ENCODE measurements at places on chromosomes 1 and 21.

GRCh38 chr1:32201011-32201855, 838 bp downstream of the CCDC28B start:
- peak; percentile 49 for DNase-seq

- peak; percentile 19 for DNase-seq
Observed at GRCh38 chr21:30194701-30195299, 21.1 kb downstream of the CLDN8 start.

- no peak for DNase-seq
Observed at GRCh38 chr1:111738436-111739193, 580 bp downstream of the INKA2 start.

DNA sequence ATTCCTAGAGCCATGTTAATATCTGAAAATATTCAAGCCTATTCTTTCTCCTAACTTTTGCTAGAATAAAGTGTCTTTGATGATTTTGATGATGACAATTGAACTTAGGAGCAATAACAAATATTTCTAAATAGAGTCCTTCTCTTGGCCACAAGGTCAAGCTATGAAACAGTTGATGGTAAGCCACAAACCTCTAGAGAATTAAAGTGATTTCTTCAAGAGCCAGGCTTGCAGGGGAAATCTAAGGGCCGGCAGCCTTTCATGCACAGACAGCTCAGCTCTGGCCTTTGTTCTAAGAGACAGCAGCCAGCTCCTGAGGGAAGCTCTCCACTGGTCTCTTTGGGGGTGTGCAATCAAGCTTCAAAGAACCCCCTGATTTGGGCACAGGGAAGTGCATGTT, 59.0 kb downstream of the SUSD4 start:
- peak; percentile 63 for DNase-seq

DNA sequence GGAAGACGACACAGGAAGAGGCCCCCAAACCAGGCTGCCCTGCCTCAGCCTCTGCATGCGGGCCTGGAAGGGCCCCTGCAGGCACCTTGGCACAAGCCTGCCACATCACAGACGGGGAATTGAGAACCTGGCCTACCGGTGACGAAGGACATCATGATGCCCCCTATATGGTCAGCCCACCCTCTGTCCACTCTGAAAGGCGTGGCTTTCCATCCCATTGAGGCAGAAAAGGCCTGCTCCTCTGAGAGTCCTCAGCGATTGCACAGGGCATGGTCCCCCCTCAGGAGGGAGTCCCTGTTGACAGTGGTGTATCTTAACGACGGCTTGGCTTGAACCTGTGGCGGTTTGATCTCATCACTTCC, 11.4 kb downstream of the KRTAP10-1 start:
- DNase-seq = no peak

- DNase-seq = no peak
Observed at GRCh38 chr1:234779160-234779538, 169.2 kb upstream of the IRF2BP2 start.

GRCh38 chr1:20353836-20354235, 63.2 kb downstream of the VWA5B1 start:
- no peak for DNase-seq

DNA sequence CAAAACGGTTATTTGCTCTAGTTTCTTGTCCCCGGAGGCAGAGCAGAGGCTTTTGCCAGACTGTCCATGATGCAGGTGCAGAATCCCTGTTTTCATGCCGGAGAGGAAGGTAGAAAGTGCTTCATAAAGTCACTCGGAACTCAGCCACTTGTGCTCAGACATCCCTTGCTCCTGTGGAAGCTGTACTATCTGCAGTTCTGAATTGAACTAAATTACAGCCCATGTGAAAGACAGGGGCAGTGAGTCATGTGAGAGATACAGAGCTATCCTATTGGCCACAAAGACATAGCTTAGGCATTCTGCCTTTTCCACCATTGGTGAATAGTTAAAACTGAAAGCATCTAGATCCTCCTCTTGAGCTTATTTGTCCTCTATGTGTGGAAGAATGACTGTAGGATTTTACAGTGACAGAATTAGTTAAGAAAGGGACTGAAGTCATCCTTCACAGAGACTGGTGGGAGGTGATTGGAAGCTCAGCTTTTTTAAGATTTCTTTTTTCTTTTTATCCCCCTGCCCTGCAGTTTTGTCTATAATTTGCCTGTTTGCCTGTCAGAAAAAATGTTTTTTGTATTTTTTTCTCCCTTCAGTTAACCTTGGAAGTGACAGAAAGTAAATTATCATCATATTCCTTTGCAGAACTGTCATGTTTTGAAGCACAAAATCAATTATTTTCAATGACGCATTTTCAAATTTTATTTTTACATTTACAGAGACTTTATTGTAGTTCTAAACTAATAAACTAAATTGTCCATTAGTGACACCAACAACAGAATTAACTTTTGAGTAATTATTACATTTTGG, 298.6 kb downstream of the PTPRC start:
- DNase-seq = peak; percentile 94

GRCh38 chr1:228006034-228006785, 588 bp upstream of the WNT3A start:
- no peak for DNase-seq

All from fibroblast of upper back skin (primary cell).